CD4-positive, alpha-beta T cell treated with Interleukin-4 for 4 hours (primary cell): ENCODE measurements at places on chromosomes 6 and 20.
A peak's percentile ranks its signal among the peaks of the same experiment; 100 is the strongest.

- DNase-seq, result peak; percentile 34
These were observed 75.7 kb downstream of the SYNJ2 start for GRCh38 chr6:158057213-158057987.

DNA sequence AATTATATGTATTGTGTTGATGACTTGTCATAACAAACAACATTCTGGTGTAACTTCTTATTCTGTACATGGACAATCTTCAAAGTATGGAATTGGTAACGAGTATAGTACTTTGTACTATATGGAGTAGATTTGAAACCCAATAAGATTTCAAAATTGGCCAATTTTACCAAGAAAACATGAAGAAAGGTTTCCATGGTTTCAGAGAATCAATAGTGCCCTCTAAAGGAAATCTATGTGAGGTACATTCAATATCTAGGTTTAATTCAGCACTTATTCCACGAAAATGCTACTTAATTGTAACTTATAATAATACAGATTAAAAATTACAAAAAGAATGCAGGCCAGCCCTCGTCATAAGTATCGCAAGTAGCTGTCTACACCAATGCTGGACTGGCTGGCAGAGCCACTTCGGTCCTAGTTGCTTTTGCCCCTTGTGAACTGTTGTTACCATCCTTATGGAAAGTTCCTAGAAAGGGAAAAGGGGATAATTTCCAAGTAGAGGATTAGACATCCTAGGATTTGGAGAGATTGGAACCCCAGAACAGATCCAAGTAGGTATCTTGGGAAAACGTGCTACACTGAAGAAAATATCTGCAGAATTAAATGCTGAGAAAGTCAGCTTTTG lies 70.9 kb downstream of the LCA5 start:
- DNase-seq, result no peak

DNA sequence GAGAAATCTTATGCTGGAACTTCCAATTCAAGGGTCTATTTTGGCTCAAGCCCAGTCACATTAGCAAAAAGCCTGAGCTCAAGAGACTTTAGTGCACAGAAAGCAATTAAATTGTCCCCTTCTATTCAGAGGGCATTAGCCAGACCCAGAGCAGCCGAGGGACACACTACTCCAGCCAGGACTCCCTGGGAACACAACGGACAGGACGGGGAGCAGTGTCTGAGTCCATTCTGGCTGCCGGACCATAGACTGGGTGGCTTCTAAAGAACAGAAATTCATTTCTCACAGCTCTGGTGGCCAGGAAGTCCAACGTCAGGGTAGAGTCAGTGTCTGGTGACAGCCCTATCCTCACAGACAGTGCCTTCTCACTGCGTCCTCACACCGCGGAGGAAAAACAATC lies 78.4 kb downstream of the PRND start:
- DNase-seq, result no peak

- no peak for DNase-seq
These were observed 33.2 kb upstream of the IGF2R start for GRCh38 chr6:159935633-159936032.

DNA sequence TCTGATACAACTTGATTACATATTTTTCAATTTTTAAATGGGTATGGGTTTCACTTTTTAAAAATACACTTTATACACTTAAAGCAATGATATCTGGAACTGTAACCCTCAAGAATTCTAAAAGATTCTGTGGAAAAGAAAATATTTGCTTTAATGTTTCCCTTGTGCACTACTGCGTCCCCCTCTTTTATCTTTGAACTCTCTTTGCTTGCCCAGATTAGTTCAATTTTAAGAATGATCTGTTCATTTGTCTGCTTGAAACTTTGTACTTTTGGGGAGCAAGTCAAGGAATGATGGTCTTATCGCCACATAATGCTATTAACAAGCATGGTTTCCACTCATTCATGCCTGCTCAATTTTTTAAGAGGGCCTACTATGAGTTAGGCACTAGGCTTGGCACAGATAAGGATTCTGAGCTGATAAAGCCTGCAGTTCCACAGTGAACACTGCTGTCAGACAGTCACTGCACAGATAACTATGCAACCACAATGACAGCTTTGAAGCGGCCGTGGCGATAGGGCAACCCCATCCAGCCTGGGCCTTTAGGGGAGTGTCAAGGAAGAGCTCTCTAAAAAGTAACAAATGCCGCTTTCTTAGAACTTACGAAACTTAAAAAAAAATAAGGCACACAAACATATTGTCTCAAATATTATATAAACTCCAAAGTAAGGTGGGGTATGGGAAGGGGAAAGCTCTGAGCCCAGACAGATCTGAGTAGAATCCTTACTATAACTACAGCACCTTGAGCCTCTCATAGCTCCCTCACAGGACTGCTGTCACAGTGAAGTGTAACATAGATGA lies 29.7 kb downstream of the FYN start:
- peak; percentile 79 for DNase-seq

GRCh38 chr6:25006075-25006474 lies 70.3 kb upstream of the RIPOR2 start:
- DNase-seq, result no peak

GRCh38 chr6:19663479-19663878 lies 173.7 kb upstream of the ID4 start:
- no peak for DNase-seq

DNA sequence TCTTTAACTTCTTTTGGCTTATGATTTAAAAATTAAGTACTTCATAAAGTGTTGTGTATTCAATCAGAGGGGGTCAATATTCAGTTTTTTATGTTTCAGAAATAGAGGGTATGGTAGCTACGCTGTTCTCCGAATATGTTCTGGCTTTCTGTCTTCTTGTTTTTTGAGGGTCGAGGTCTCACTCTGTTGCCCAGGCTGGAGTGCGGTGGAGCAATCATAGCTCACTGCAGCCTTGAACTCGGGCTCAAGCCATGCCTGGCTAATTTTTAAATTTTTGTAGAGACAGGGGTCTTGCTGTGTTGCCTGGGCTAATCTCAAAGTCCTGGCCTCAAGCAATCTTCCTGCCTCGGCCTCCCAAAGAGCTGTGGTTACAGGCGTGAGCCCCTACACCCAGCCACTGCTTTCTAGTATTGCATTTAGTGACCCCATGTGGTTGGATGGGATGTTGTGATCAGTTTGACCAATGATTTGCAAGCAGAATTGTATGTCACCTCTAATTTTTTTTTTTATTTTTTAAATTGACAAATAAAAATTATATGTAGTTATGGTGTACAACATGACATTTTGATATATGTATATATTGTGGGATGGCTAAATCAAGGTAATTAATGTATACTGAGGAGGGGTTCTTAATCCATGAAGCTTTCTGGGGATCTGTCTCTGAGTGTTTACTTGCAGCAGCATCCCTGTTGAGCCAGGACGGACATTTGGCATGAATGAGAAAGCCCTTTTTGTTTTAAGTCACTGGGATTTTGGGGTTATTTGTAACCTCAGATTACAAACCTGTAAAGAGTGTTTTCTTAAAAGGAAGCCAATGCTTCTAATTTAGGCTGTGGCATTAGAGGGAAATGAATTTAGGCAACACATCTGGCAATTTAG lies 38.5 kb upstream of the DEK start:
- DNase-seq, result no peak

DNA sequence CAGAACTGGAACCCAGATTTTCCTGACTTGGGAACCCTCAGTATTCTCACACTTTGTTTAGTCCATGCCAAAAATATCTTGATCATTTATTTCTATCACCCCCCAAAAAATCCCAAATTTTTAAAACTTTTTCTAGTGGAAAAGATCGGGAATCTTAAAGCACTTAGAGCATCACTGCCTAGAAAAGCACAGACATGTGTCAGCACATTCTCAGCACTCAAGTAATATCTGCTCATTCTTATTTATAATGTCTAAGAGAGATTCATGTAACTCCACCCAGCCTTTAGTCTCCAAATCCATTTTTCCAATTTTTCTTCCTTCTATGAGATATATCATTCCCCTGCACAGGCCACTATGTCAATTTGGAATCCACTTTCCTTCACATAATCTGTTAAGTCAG lies 29.9 kb upstream of the HSF2 start:
- no peak for DNase-seq

DNA sequence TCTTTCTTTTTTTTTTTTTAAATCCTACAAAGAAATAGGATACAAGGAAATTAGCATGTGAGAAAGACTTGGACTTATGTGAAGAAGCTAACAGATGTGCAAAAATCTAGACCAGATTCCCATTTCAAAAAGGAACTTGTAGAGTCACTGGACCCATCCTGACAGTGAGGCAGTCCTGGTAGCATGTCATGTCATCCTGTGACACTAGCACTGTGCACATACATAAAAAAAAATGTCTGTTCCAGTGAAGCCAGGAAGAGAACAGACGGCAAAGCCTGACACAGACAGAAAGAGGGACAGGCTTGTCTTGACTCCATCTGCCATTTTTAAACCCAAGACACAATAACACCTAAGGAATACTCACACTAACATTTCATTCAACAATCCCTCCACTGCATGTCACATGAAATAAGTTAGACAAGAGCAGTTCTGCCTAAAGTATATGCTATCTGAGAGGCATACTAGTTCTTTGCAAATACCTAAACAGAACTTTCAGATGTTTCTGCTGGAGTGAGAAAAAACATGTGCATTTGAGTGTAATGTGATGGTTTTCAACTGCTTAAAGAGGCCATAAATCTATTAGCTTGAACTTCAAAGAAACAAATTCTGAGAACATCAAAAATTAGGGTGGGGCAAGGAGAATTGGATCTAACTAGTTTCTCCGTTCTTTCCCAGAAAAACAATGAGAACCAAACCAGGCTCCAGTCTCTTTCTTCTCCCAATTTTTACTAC lies 159.6 kb downstream of the BACH2 start:
- DNase-seq, result no peak

DNA sequence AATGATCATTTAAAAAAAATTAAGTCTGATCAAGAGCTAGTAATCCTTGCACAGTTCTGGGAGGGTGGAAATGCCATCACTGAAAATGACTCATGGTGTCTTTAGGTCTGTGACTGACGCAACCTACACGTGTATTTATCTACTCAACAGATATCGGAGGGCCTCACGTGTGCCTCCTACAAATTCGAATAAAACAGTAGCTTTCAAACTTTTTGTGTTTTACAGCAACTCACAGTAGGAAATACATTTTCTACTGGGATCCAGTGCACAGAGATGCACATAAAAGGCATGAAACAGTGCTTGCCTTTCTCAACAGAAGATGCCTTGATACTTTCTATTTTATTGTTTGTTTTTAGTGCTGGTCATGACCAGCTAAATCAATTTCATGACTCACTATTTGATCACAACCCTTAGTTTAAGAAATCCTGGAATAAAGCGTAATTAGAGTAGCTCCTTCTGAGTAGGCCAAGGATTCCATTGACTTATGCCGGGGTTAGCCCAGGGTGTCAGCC lies 210.0 kb upstream of the SNX9 start:
- DNase-seq, result no peak

DNA sequence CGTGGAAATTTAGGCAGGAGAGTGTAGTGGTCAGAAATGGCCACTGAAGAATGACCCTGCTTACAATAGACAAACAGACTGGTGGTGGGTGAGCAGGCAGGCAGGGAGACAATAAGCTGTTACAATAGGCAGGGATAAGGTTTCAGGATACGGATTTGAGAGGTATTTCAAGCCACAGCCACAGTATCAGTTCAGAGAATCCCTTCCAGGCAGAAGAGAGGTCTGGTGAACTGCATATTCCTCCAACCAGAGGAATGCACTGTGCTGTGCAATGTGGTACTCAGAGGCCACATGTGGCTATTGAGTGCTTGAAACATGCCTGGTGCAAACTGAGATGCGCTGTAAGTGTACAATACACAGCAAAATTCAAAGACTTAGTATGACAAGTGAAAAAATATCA lies 20.6 kb downstream of the RMND1 start:
- DNase-seq, result no peak

DNA sequence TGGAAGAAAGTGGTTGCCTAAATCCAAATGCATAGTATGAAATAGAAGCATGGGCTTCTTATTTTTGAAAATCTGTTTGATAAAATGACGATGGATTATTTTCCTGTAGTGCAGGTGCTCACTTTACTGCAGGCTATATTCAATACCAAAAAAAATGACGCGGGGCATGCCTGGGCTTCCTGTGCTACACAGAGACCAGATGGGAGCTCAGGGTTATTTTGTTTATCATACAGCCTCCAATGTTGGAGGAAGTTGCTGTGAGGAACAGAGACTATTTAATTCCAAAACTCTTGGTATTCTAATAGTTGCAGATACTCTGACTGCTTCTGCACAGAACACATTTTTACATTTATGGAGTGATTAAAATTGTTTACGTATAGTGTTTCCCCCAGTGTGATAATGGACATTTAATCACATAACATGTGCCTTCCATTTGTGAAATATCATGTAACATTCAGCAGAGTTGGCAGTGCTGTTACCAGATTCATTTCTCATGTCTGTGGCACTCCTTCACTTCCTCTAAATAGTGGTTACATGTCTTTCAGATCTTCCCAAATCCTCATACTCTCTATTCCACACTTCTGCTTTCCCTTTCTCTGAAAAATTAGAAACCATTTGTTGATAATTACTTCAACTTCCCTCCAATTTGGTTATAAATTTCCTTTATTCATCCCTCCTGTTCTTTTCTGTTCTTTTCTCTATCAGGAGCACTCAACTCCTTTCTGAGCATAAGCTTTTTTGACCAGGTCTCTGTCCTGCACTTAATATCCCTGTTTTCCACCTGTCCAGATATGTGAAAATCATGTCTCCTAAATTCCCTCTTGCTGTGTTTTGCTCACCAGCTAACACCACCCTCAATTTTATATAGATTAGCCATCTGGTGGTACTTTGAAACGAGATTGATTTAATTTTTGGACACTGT lies 121.6 kb downstream of the ADGRB3 start:
- DNase-seq, result no peak

GRCh38 chr6:10429638-10430427 lies 15.0 kb upstream of the TFAP2A start:
- DNase-seq, result no peak

- DNase-seq, result no peak
These were observed 18.5 kb downstream of the SLCO4A1 start for GRCh38 chr20:62660768-62661167.

DNA sequence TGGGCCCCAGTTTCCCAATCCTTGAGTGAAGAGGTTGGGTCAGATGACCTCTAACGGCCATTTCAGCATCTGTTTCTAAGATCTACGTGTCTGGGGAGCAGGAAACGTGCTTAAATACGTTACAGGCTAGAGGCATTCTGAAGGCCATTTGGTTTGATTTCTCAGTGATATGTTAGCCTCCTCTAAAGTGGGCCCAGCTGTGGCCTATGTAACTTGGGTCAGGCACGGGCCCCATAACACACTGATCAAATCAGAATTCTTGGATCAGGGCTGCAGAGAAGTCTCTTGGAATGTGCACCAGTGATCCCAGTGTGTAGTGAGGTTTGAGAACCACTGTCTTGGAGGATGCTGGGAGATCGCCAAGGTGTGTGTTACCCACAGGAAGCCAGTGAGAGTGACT lies 36.1 kb upstream of the TGM3 start:
- no peak for DNase-seq

GRCh38 chr20:63014287-63014686 lies 7.5 kb upstream of the BHLHE23 start:
- no peak for DNase-seq
